ENCODE measurements at places on chromosomes 12 and 14.

GRCh38 chr12:19150273-19150900, 20.9 kb downstream of the PLEKHA5 start:
- DNase-seq = no peak

- no peak for DNase-seq
These were observed 73.2 kb downstream of the IPO8 start for GRCh38 chr12:30622509-30622908.

DNA sequence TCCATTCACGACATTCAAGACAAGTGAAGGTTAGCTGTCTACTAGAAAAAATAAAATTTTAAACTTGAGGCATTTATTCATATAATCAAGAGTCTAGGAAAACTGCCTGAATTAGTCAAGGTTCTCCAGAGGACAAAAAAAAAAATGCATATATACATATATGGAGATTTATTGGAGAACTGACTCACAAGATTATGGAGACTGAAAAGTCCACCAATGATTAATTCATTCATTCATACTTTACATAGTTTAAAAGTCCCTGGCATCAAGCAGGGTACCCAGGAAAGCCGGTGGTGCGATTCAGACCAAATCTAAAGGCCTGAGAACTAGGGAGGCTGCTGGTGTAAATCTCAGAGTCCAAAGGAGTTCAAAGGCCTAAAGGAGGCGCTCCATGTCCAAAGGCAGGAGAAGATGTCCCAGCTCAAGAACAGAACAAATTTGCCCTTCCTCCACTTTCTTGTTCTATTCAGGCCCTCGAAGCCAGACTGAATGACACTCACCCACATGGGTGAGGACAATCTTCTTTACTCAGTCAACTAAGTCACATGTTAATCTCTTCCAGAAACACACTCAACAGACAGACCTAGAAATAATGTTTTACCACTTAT, 64.3 kb downstream of the ANKS1B start:
- DNase-seq = no peak

- peak; percentile 66 for DNase-seq
These were observed 40.7 kb upstream of the HDAC7 start for GRCh38 chr12:47860279-47860841.

DNA sequence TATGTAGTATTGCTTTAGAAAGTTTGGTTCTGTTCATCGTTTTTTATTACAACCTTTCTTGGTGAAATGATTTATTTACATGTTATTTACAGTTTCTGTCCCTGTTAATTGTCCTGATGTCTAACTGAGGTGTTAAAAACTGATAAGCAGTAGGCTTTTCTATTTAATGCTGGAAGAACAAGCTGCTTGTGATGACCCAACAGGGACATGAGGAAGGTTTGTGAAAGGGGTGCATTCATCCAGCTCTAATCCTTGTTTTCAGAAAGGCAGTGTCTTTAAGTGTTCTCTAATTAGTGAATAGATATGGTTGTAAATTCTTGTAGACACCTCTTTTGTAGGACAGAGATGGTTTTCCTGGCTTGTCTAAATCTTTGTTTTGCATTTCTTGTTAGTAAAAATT, 191.4 kb downstream of the FOXA1 start:
- no peak for DNase-seq

GRCh38 chr14:37452323-37452722, 142.7 kb downstream of the FOXA1 start:
- DNase-seq = no peak

- DNase-seq = no peak
These were observed 623.3 kb downstream of the LRFN5 start for GRCh38 chr14:42229976-42230375.

DNA sequence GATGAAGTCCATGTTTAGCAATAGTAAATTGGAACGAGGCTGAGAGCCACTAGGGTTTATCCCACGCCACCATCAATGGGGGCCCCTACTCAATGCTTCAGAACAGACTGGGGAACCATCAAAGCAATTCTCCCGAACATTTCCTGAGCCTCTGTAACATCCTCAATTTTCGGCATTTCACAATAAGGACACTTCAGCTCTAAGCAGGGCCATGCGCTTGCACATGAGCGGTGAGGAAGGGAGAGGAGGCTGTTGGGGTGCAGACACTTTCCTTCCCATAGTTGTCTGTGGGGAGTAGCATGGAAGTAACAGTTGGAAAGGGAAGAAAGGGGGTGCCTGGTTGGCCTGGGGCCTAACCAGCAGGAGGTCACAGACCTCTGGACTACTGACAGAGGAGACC, 129.9 kb upstream of the PRMT8 start:
- DNase-seq = no peak

DNA sequence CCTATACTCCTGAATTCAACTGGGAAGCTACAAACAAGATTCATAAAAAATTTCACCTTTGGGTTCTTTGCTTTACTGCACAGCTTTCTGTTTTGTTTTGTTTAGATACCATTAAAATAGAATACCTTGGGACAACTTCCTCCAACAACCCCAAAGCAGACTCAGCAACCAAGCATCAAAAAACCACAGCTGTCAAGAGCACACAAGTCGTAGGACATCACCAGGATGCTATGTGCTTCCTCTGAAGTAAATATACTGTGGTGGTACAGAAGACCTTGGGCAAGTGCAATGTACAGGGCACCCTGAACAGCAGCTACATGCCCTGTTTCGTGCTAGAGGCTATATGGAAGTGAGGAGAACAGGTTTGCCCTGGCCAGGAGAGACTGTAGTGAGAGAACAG, 359.3 kb downstream of the BCL11B start:
- DNase-seq = no peak

GRCh38 chr12:116853507-116853906, 27.7 kb downstream of the HRK start:
- no peak for DNase-seq

- no peak for DNase-seq
These were observed 477.7 kb upstream of the SYT1 start for GRCh38 chr12:78386871-78387270.

GRCh38 chr12:69620077-69620476, 9.4 kb upstream of the LRRC10 start:
- DNase-seq = no peak

DNA sequence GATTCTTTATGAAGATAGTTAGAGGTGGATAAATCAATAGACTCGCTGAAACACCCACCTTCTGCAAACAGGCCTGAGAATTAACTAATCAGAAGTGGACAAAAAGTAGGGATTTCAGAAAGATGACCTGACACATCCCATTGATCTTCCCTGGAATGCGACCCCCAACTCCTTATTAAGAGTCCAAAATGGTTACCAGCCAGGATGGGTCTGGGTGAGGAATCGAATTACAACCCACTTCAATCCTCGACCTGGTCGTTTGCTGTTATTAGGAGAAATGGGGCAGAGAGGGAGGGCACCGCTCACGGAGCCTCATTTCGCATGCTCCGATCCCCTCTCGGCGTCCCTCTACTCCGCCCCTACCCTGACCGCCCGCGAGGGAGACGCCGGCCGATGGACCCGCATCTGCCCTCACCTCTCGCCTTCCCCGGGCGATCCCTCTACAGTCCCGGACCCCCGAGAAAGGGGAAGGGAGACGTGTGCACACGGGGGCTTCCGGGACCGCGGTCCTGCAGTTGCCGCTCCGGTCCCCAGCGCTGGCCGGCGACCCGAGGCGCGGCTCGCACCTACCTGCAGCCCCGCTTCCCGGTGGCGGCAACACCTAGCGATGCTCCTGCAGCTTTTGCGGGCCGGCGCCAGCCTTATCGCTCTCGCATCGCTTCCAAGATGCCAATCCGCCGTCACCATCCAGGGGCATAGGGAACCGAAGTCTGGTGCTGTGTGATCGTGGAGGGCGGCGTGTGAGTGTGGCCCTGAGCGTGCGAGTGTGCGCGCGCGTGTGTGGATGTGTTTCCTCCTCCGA, 69.3 kb upstream of the USP15 start:
- DNase-seq = no peak

GRCh38 chr14:37865719-37866549, 270.5 kb downstream of the TTC6 start:
- no peak for DNase-seq

DNA sequence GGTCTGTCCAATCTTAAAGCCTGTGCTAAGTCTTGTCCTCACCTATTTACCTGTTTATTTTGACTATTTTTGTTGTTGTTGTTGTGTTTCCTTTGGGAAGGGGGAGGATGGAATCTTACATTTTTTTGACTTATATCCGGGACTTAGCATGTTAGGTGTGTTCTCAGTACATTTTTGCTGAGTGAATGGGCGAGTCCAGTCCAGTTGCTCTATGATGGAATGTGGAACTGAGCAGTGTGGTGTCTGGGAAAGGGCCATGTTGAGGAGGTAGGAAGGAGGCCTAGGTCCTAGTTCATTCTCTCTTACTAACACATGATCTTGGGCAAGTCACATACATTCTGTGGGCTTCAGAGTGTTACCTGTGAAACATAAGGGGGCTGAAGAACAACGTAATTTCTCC, 80.9 kb upstream of the SLC38A2 start:
- no peak for DNase-seq

GRCh38 chr14:100058777-100059437, 6.3 kb upstream of the EVL start:
- DNase-seq = no peak

DNA sequence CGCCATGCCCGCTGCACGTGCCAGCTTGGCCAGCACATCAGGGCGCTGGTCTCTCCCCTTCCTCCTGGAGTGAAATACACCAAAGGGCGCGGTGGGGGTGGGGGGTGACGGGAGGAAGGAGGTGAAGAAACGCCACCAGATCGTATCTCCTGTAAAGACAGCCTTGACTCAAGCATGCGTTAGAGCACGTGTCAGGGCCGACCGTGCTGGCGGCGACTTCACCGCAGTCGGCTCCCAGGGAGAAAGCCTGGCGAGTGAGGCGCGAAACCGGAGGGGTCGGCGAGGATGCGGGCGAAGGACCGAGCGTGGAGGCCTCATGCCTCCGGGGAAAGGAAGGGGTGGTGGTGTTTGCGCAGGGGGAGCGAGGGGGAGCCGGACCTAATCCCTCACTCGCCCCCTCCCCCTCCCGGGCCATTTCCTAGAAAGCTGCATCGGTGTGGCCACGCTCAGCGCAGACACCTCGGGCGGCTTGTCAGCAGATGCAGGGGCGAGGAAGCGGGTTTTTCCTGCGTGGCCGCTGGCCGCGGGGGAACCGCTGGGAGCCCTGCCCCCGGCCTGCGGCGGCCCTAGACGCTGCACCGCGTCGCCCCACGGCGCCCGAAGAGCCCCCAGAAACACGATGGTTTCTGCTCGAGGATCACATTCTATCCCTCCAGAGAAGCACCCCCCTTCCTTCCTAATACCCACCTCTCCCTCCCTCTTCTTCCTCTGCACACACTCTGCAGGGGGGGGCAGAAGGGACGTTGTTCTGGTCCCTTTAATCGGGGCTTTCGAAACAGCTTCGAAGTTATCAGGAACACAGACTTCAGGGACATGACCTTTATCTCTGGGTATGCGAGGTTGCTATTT, 914 bp upstream of the CCND2 start:
- peak; percentile 90 for DNase-seq

DNA sequence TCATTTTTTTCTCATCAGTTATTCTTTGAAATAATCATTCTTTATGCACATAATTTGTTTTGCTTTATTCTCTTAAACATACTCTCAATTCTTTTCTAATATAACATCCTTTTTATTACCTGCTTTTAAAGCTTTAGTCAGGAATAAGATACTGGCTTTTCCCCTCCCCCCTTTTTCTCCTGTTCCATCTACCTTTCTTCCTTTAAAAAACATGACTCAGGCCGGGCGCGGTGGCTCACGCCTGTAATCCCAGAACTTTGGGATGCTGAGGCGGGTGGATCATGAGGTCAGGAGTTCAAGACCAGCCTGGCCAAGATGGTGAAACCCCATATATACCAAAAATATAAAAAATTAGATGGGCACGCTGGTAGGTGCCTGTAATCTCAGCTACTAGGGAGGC, 25.4 kb downstream of the HIF1A start:
- DNase-seq = no peak

- DNase-seq = no peak
These were observed 64.4 kb downstream of the ARF6 start for GRCh38 chr14:49957089-49957852.

GRCh38 chr12:29796823-29797263, 13.1 kb upstream of the TMTC1 start:
- DNase-seq = no peak

DNA sequence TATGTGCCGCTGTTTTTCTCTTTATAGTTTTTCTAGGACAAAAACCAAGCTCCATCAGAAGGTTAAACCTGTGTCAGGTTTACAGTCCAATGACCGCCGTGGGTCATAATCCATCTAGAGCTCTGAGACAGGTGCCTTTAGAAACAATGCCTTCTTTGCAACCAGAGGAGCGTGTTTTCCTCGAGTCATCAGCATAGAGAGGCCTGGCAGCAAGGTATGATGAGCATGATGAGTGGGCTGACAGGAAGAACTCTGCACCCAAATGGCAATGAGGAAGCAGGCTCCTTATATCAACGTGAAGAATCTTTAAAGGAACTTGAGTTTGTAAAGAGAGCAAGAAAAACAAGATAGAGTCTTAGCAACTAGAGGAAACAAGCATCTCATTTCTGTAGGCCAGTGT, 60.5 kb upstream of the NUDT4 start:
- DNase-seq = no peak

GRCh38 chr14:32590157-32590556, 261.1 kb downstream of the AKAP6 start:
- DNase-seq = no peak

DNA sequence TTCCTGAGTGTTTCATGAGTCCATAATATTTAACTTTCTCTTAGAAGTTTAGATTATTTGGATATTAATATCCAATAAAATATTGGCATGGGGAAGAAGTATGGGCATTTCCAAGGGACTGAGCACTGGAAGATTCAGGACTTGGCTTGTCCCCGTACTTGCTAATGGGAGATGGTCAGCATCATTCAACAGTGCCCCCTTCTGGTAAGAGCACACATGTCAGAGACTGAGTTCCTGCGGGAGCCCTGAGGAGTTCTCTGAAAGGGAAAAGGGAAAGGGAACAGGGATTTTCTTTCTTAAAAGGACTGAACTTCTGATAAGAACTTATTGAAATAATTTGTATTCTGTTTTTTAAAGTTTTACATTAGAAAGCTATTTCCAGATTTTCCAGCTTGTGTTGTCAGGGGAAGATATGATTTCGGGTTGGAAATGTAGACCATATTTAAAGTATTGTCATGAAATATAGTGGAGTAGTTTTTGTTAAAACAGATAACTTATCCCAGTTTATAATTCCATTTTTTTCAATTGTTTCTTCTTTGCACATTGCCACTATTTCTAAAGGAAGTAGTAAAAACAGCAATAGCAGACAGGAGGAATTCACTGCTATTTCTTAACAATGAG, 59.8 kb upstream of the C12orf71 start:
- DNase-seq = peak; percentile 66

DNA sequence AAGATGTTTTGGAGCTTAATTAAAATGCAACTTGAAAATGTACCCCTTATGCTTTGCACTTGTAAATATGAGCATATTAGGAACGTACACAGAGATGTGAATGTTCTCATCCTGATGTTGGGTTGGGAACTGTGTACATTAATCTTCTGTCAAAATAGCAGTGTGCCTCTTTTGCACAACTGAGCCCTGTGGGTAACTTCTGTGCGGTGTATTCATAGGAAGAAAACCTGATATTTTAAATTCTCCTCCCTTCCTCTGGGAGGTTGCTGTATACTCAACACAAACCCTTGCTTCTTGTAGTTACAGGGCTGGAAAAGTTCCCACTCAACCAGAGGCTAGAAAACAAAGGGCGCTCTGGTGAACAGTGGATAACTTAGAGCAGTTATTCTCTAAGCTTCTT, 18.7 kb downstream of the PTHLH start:
- no peak for DNase-seq

- no peak for DNase-seq
These were observed 164.5 kb downstream of the KIF26A start for GRCh38 chr14:104302794-104303405.

All from activated effector memory CD4-positive, alpha-beta T cell treated with anti-CD3 and anti-CD28 coated beads, Interleukin-2, amount 50 U/mL, for 16 hours (primary cell).